ENCODE measurements at places on chromosomes 3 and 15.

- no peak for DNase-seq
Observed at GRCh38 chr3:139105154-139105702, 60.5 kb upstream of the PRR23C start.

GRCh38 chr3:7487763-7488162, 626.8 kb downstream of the GRM7 start:
- DNase-seq = no peak

GRCh38 chr3:3316521-3316920, 137.0 kb upstream of the CRBN start:
- DNase-seq = no peak

- DNase-seq = no peak
Observed at GRCh38 chr15:72797834-72798233, 14.3 kb upstream of the ADPGK start.

DNA sequence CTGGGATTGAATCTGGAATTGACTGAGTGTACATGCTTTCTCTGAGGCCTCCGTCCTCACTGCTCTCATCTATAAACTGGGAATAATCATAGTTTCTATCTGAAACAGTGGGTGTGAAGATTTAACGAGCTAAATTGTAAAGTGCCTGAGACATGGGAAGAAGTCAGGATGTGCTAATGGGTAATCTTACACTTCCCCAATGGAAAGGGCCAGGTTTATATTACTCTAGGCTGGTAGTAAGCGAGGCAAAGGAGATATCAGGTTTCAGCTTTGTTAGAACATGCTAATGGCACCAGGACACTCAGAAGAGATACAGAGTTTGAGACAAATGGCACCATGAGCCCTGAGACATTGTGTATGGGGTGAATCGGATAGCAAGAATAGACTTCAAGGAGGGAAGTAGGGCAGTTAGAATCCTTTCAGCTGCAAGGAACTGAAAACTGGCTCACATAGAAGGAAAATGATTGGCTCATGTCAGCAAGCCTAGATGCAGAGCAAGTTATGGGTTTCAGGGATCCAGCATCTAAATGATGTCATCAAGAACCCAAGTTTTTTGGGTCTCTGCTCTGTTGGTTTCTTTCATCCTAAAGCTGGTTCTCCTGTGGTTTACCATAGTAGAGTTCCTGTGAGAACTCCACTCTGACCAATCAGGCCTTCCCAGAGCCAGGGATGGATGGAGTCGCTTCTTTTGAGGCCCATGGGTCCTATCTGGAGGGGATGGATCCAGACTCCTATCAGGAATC, 21.8 kb downstream of the FLNB start:
- no peak for DNase-seq

Measured in CD4-positive, alpha-beta T cell treated with Interleukin-6 for 4 hours (primary cell).